ENCODE measurements at places on chromosomes 7 and 10.

DNA sequence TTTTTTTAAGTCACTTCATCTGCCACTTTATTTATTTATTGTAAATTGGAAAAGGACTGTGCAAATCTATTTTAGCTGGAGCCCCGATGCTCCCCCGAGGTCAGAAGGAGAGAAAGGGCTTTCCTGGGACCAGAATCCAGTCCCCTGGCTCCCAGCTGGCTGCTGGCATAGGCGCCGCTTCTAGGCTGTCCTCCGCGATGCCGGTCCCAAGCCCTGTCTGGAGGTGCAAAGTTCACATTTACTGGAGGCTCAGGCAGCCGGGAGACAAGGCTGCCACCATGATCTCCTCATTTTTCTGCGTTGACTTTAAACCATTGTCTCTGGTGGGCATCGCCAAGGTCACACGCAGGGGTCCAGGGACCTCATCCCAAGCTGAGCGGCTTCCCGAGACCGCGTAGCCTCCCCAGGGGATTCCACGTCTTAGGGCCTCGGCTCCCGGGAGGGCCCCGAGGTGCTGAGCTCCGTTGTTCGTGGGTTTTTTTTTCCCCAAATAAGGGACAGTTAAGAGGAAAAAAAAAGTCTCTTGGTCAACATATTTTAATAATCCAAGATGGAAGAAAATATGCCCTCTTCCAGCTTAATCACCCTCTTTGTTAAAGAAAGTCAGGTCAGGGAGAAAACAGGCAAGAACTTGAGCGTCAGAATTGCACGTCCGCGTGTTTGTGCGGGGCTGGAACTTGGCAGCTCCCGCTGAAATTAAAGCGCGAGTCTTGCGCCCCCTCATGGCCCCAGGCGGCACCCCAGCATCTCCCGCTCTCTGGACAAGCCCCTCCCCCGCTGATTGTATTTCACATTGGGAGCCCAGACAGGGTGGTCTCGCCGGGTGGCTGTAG is 11.9 kb downstream of the RGR start:
- no peak for DNase-seq

DNA sequence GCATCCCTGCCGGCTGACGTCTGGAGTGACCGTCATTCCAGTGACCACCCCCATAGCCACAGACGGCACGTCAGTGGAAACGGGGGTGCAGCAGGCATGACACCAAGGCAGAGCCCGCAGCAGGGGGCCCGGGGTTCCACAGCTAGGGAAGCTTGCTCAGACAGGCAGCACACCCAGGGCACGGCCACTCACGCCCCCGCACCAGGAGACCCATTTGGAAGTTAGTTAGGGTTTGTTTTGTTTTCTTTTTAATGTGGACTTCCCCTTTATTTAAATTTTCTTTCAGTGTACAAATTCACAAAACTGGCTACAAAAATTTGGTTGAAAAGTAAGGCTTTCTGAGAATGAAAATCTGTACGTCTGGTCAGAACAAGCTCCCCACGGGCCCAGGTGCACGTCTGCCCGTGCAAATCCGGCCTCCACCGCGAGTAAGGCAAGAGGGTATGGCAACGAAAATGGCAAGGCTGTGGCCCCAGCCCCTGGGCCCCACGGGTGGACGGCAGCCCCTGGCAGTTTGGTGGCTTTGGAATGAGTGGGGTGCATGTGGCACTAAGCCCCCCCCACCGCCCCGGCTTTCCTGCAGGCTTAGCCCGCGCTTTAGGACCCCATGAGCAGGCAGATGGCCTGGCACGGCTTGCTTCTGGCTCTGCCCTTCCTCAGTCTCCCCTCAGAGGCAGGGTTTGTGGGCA is 124.2 kb downstream of the FAM53B start:
- DNase-seq: no peak

- DNase-seq: no peak
Observed at GRCh38 chr7:34747867-34748727, 90.1 kb downstream of the NPSR1 start.

- no peak for DNase-seq
Observed at GRCh38 chr10:70335246-70335613, 47.2 kb downstream of the LRRC20 start.

- DNase-seq: no peak
Observed at GRCh38 chr7:149850716-149851115, 12.5 kb downstream of the ZNF862 start.

DNA sequence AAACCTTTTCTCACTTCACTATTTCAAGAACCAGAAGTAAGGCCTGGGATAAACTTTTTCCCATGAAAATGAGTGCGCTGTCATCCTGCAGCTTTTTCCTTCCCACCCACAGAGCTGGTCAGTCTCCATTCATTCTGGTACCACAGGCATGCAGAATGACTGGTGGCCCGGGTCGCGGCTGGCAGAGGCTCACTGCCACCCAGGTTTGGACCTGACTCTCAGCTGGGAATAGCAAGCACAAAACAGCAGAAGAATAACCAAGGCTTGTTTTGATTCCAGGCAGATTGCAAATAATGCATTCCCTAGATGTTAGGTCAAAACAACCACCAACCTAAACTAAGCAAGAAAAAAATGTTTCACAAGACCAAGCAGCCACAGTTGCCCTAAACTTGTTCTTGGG is 190.5 kb upstream of the NRP1 start:
- no peak for DNase-seq

DNA sequence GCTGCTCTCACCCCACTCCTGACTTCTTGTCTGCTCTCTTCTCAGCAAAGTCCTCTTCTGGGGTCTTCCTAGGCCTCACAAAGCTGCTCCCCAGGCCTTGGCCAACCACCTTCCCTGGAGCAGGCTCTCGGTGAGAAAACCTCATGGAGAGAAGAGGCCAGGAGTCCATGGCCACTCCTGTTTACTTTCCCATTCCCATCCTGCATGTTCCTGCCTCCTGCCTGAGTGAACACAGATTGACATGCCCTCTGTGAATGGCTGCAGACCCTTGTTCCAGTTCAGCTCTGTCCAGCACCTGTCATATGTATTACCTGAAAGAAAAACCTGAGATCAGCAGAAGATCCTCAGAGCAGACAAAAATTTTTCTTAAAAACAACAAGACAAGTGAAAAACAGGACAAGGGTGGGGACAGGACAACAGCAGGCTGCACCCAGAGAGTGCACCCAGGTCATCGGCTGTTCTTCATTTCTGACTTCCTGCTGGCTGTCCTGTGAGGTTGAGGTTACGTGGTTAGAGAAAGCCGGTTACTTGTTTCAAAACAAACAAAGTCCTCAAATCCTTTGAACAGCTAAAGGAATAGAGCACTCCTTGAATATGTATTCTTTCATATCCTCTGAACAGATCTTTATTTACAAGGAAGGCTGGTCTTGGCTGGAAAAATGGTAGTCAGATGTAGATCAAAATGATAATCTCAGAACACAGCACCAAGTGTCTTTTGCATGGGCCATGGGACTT is 34.0 kb upstream of the DLD start:
- no peak for DNase-seq

GRCh38 chr10:88792661-88793060 is 9.9 kb upstream of the LIPM start:
- DNase-seq: peak; percentile 36

GRCh38 chr7:115060095-115060870 is 138.4 kb downstream of the MDFIC start:
- DNase-seq: peak; percentile 21

DNA sequence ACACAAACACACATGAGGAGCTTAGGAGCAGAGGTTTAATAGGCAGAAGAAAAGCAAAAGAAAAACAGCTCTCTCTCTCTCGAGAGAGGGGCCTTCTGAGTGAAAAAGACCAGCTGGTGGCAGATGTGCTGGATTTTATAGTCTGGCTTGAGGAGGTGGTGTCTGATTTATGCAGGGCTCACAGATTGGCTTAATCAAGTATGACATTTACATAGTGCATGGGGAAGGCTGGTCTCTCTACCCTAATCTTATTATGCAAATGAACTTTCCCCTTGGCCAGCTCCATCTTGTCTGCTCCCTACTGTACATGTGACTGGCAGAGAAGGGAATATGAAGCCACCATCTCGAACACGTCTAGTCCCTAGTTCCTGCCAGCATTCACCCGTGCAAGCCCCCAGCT is 219.5 kb upstream of the ZNF804B start:
- no peak for DNase-seq

DNA sequence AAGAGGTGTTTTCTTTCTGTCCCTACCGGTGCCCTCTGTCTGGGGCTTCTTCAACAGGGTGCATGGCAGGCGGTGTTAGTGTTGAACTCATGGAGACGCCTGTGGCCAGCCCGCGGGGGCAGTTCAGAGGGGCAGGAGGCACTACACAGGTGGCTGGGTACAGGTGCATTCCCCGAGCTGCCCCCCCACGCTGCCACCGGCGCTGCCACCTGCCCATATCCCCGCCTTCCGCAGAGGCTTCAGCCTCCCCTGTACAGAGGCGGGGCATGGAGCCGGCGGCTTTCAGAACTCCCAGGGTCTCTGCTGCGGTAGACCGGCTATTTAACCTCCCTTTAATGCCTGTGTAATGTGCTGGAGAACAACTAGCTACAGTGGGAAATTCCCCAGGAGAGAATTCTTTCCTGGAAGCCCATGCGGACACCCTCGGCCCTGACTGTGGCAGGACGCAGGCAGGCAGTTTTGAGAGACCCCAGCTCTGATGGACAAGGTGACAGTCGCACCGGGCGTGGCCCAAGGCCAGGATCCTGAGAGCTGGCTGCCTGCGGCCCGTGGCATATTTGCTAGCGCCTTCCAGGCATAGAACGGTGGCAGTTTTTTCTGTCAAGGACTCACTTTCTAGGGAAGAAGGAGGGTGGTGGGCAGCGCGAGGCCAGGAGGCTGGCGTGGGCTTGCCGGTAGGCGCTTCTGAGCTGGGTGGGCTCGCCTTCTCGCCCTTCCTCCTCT is 53.7 kb upstream of the ZNF32 start:
- DNase-seq: no peak

DNA sequence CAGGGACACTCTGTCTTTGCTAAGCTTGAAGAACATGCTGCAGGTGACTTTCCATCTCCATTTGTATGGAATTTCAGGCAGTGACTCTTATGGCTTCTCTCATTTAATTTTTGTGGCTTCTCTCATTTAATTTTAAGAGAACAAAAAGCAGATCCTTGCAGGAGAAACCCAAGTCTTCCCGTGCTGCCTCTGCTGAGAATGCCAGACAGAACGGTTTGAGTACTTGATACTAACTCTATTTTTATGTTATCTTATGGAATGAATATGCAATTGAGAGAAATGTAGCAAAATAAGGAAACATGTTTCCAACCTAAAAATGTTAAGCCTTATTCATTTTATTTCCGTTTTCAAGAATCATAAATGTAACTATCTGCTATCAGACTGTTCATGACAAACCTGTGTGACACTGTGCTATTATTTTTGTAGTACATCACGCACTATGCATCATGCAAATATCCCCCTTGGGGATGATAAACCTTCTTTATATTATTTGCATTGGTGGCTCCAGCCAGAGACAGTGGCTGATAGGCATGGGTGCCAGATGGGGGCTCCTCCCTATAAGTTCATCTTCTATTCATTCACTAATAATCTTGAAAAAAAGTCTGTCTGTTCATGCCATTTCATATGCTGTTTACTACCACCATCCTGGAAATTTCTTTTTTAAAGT is 6.9 kb upstream of the RAPGEF5 start:
- no peak for DNase-seq

- no peak for DNase-seq
Observed at GRCh38 chr7:140084972-140085371, 22.2 kb upstream of the PARP12 start.

GRCh38 chr7:87885018-87885417 is 8.7 kb downstream of the DBF4 start:
- no peak for DNase-seq

DNA sequence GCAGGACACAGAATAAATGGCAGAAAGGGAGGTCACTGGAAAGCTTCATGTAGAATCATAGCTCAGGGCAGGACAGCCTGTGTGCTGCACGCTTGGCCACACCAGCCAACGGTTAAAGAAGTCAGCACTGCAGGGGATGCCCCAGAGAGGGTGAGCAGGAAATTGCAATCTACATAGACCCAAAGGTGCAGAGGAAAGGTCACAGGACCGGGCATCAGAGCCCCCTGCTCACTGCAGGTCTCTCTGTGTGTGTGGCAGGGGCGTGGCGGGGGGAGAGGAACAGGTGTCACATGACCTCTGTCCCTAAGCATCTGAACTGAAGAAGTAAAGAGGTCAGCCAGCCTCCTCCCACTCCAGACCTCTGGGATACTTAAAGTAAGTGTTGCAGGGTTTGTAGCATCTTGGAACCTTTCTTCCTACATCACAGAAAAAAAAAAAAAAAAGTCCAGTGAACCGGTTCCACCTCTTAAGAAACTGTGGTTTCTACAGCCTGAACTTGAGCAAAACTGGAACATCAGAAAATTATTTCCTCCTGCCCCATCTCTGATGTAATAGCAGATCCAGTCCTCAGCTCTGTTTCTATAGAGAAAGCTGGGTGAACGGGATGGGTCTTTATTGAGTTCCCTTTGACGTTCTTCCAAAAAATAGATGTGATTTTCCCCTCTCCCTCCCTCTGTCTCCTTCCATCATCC is 64.3 kb downstream of the RGS10 start:
- DNase-seq: no peak

DNA sequence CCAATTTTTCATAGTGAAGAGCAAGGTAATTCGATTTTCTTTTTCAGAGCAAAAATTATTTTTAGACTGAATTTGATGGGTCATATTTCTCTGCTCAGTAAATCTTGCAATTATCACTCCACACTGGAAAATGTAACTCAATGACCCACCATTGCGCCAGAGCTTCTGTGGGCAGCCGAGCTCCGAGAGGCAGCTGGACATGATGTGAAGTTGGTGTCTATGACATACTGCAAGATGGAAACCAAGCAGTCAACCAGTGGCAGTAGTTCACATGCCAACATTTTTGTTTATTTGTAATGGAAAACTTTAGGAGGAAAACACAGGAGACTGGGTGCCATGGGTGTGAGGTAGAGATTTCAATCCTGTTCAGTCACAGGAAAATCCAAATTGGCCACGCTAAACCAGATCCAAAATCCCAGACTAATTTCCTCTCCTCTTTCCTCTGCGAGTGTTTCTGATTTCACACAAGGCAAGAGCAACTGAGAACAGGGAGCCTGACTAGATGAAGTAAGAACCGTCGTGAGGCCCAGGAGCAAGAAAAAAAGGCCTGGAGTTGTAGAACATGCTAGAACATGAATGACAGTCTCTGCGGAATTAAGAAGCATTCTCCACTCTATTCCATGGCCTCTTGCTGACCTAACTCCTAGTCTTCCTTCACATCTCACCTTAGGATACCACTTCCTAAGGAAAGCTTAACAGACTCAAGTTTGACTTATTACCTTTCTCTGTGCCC is 39.3 kb downstream of the CALD1 start:
- no peak for DNase-seq

DNA sequence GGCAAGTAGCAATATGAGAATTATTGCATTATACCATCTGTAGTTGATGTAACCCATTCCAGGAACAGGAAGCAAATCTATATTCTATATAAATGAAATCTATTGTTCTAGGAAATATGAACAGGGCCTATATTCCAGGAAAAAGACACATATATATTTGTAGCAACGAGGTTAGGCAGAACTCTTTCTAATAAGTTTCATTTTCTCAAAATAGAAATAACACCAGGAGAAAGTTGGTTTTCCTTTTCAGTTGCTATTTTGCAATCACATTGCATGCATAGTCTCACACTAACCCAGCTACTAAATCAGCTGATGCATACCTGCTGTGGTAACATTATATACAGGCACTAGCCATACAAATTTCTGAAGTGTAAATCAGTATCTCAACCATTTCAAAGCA is 6.2 kb upstream of the IFIT2 start:
- no peak for DNase-seq

GRCh38 chr10:89637113-89637512 is 7.9 kb downstream of the PANK1 start:
- no peak for DNase-seq
